Activated CD4-positive, alpha-beta T cell treated with anti-CD3 and anti-CD28 coated beads, Interleukin-2, Interleukin-6, amounts not matched to agents 100 ng/mL and 50 ng/mL, durations not matched to agents 16 hours and 8 hours (primary cell): ENCODE measurements at places on chromosomes 7 and 10.

DNA sequence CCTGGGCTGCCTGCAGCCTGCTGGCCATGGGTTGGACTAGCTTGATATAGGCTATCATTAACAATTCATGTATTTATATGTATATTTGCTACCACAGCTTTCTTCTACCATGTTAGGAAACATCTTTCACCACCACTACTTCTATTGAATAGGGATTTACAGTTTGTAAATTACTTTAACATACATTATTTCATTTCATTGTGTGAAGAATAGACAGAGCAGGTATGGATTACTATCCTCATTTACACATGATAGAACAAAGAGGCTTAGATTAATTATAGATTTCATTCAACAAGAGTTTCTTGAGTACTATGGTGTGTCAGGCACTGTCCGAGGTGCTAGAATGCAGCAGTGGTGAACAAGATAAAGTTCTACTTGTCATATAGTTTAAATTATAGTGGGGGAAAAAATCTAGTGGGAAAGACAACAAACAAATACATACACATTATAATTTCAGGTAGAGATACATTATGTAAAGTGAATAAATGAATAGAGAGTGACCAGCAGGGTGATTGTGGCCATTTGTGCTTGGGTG, 20.6 kb downstream of the VTI1A start:
- no peak for DNase-seq

- no peak for DNase-seq
Measured at GRCh38 chr10:124329941-124330340, 88.8 kb downstream of the OAT start.

DNA sequence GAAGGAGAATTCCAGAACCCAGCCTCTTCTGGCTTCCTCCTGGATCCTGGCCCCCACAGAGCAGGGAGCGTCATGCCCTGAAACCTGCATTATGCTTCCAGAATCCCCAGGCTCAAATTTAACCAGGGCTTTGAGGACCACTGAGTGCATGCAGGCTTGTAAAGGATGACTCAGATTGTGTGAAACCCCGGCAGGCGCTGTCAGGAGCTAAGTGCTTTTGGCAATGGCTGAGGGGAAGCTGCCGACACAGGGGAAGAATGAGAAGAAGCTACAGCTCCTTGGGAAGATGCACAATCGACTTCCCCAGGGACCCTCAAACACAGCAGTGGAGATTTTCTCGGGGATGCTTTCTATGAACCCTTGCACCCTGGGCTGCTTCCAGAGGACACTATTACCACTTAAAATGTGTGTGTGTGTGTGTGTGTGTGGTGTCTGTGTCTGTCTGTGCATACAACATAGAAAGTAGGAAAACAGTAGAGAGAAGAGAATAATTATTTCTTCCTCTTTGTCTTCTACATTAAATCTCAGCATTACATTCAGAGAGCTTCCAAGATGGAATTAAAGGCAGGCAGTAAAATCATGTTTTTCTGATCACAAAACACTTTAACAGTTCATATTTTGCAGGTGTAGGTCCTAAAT, 183.5 kb upstream of the INHBA start:
- no peak for DNase-seq

DNA sequence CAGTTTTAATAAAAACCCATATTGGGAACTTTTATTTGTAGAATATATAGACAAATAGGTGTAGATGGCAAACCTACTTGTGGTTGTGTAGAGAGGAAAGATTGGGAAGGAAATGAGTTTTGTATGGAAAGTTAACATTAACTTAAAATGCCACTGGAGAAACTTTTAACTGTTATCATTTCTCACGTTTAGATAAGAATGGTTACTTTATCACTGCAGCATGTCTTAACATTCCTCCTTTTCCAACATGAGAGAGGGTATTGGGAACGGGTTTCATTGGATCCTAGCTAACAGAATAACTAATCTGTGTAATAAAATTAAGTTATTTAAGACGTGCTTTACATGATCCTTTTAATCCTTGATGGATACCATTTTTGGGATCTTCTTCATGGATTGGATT, 1.8 kb downstream of the LUC7L2 start:
- no peak for DNase-seq

DNA sequence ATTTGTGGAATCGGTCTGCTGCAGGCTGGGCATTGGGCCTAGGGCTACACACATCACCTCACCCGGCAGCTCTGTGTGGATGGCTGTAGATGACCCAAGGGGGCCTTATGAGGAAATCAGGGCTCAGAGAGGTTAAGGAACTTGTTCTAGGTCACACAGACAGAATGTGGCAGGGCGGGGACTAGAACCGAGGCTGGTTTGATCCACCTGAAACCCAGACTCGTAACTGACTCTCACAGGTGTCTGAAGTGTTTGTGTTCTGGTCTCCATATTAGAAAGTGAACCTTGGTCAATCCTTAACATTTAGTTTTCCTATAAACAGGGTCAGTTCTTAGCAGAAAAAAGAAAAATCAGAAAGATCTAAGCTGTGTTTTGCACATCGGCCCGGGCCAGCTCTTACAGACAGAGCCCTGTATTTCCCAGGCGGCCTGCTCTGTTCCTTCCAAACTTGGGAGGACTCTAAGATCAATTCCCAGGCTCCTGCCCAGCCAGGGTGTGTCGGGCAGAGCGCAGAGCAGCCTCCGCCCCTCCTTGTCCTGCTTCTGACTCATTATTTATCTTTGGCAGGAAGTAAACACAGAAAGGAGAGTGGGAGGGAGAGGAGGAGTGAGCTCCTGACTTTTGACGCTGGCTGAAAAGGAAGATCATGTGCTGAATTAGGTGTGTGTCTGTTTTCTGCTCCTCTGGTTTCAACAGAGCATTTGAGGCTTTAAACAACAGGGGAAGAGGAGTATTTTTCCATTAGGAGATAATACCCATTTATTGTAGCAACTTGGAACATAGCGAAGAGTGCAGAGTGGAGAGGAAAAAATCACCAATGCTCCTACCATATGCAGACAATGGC, 74.1 kb downstream of the TACC2 start:
- no peak for DNase-seq

DNA sequence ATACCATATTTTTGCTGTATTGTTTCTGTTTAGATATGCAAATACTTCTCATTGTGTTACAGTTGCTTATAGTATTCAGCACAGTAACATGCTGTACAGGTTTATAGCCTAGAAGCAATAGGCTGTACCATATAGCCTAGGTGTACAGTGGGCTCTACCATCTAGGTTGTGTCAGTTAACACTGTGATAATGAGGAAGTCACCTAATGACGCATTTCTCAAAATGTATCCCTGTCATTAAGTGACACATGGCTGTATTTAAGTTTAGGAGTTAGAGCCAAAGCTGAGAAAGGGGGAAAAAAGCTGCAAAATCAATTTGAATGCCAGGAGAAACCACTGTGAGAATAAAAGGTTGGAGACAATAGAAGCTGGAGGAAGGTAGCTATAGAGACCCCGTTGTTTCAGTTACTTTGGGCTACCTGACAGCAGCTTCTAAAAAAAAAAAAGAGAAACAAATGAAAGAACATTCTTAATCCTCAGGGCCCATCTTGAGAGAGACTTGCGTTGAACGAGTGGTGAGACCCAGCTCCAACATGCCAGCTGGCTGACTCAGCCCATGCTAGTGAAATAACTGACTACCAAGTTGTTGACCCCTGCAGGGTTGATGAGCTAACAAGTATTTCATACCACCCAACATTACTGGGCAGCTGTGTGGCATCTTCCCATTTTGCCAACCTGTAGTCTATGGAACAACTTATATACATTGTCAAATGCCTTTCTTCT, 8.7 kb downstream of the STARD3NL start:
- no peak for DNase-seq

DNA sequence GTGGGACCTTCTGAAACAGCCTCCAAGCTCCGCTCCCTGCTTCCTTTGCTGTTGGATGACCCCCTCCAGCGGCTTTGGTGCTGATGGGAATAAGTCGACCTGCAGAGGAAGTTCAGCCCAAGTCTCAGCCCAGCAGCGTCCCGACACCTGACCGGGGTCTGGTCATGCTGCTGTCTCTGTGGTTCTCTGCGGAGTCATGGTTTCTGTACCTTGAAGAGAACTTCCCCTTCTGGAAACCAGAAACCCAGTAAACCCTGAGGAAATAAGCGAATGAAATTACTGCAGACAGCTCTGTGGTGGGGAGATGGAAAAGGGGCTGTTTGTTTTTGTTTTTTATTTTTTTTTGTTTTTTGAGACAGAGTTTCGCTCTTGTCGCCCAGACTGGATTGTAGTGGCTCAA, 18.3 kb upstream of the ZNF12 start:
- DNase-seq, result no peak

- DNase-seq, result no peak
Measured at GRCh38 chr10:123331438-123331837, 177.2 kb downstream of the BUB3 start.

GRCh38 chr10:49678827-49679479, 498 bp upstream of the C10orf53 start:
- DNase-seq, result no peak

GRCh38 chr10:130141038-130141437, 4.8 kb downstream of the GLRX3 start:
- no peak for DNase-seq

DNA sequence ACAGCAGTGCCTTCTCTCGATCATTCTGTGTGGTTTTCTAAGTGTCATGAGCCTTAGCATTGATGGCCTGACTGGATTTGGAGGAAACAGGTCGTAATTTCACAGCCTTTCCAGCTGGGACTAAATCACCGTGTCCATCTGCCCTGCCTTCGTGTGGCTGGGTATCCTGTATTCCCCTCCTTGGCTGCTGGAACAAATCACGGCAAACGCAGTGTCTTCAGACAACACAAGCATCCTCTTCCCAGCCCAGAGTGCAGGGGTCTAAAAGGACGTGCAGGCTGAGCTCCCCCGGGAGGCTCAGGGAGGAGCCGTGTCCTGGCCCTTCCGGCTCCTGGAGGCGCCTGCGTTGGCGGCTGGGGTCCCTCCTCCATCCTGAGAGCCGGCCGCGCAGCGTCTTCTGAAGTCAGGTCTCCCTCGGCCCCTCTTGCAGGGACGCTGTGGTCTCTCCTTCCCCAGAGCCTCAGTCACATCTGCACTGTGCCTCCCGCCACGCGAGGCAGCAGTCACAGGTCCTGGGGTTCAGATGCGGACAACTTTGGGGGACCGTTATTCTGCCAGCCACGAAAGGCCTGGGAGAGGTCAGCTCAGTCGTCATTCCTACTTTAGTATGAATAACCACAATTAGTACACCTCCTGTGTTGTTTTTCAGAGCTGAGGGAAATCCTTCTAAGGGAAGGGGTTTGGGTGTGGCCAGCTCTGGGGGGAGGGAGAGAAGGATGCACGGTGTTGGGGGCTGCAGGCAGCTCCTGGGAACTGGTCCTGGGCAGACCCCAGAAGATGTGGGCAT, 41.1 kb downstream of the FAM20C start:
- DNase-seq, result no peak

- DNase-seq, result no peak
Measured at GRCh38 chr10:24708081-24708480, 15.6 kb downstream of the ARHGAP21 start.

- no peak for DNase-seq
Measured at GRCh38 chr10:28722065-28722803, 44.9 kb downstream of the BAMBI start.
